ENCODE measurements at places on chromosomes 1 and 21.

DNA sequence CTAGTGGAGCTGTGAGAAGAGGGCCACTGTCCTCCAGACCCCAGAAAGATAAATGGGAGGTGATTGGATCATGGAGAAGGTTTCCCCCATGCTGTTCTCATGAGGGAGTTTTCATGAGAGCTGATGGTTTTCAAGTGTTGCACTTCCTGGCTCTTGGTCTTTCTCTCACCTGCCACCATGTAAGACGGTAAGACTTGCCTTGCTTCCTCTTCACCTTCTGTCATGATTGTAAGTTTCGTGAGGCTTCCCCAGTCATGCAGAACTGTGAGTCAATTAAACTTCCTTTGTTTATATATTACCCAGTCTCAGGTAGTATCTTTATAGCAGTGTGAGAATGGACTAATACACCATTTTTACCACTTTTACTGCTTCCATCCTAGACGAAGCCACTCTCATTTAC is 27.6 kb downstream of the GPR88 start:
- DNase-seq = no peak

DNA sequence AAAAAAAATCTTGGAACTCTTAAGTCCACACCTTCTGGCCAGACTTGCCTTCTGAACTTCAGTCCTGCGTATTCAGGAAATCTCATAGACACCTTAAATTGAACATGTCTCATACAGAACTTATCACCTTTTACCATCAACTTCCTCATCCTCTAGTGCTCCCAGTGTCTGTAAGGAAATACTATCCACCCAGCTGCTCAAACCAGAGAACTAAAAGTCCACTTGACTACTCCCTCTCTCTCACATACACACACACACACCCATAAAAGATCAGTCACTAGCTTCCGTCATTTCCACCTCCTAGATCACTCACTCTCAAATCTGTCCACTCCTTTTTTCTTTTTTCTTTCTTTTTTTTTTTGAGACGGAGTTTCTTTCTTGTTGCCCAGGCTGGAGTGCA is 10.9 kb upstream of the CAP1 start:
- DNase-seq = no peak

DNA sequence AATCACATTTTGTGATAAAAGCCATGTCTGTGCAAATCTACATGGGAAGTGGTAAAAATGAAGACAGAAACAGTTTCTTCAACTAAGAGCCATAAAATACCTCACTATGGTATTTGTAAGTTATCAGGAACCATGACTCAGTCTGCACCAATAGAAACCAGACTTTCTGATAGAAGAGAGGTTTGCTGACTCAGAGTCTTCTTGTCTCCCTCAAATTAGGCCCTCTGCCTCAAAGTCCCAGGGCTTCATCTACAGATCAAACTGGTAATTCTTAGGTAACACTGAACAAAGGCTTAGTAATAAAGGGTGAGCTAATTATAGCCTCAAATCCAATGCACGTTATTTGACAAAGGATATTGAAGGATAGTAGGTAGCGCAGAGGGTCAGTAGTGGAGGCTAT is 30.9 kb upstream of the SSX2IP start:
- DNase-seq = no peak

GRCh38 chr1:50808296-50808695 is 151.8 kb downstream of the FAF1 start:
- no peak for DNase-seq

DNA sequence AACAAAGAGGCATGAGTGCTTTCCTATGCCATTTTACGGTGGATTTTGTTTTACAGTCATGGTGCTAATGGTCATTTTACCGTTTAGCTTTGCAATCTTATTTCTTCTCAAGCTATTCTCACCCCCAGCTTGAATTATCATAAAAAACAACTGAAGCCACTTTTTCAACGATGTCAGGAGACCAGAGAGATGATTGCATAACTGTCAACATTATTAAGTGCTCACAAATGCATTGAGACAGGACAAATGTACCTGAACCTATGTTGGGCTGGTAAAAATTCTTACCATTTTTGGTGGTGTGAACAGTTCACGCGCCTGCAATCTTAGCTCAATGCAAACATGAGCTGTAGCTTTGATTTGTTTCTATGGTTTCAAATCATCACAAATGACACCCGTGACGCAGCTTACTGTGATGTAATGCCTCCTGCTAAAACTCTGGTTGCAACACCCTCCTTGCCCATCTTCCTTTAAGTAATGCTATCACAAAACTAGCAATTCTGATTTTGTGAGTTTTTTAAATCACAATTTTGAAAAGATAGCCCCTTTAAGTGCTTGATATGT is 104.4 kb downstream of the UCHL5 start:
- DNase-seq = no peak

GRCh38 chr1:233738396-233738795 is 124.5 kb downstream of the KCNK1 start:
- no peak for DNase-seq

- DNase-seq = peak; percentile 43
Measured at GRCh38 chr21:37367336-37367702, 746 bp downstream of the DYRK1A start.

DNA sequence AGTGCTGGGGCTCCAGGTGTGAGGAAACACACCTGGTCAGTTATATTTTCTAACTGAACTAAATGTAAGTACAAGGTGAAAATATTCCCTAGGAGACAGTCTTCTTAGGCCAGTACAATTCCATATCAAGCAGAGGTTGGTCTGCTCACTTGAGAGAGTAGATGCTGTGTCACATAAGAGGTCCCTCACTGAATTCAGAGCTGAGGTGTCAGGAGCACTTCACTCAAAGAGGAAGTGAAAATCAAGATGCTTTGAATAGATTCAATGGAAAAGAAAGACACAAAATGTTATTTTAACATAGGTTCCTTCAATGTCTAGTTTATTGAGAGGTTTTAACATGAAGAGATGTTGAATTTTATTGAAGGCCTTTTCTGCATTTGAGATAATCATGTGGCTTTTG is 4.3 kb upstream of the FCRL3 start:
- no peak for DNase-seq

GRCh38 chr1:175088525-175088951 is 20.9 kb downstream of the TNN start:
- DNase-seq = no peak

DNA sequence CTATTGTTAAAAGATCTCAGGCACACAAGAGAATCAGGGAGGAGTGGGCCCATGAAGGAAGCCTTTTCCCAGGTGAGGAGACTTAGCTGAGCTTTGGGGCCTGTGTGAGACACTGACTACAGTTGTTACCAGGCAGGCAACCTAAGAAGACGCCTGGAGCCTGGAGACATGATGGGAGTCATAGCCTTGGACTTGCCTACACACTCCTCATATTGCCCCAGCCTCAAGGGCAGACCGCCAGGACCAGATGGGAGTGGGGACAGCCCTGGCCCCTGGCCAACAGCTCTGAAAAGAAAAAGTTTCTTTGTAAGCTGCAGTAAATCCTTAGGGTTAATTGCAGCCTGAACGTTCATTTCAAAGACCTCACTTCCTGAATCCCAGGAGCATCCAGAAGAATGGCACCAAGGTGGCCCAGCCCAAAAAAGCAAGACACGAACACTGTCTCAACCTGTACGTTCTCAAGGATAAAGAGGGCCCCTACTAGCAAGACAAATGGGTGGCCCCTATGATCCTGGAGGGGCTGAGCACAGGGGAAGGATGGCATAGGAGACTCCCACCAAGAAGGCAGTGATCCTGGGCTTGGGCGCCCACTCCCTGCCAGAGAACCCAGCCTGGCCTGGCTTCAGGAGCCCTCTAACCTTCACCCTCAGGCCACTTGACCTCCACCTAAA is 33.2 kb upstream of the BTG2 start:
- DNase-seq = no peak

Measured in GM06990 (cell line).